Naive B cell (primary cell): ENCODE measurements at places on chromosomes 2 and 18. TPM values are rescaled to one million over a fixed set of nuclear protein-coding genes. Genes with fewer than 3 reads are reported as not detected.

DNA sequence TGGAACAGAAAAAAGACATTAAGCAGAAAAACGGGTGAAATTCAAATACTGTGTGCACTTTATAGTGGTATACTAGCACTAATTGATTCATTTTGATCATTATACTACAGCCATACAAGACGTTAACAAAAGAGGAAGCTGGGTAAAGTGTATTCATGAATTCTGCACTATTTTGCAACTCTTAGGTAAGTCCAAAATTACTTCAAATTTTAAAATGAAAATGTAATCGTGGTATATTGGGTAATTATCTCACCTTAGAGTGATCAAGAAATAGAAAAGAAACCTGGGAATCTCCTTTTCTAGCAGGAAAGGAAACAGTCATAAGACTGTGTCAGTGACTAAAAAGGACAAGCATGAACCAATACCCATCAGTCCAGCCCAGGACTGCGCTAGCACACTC, 5.4 kb downstream of the TGFBRAP1 start:
- H3K27me3 ChIP-seq = no peaks in the 10 kb centered on the region
- H3K4me3 ChIP-seq = no peak overlapping the region
- H3K27ac ChIP-seq = no peak overlapping the region
- DNase-seq = no peak
- peaks cover 51% of the 10 kb centered on the region for H3K4me1 ChIP-seq
- H3K36me3 ChIP-seq = no peaks in the 10 kb centered on the region

DNA sequence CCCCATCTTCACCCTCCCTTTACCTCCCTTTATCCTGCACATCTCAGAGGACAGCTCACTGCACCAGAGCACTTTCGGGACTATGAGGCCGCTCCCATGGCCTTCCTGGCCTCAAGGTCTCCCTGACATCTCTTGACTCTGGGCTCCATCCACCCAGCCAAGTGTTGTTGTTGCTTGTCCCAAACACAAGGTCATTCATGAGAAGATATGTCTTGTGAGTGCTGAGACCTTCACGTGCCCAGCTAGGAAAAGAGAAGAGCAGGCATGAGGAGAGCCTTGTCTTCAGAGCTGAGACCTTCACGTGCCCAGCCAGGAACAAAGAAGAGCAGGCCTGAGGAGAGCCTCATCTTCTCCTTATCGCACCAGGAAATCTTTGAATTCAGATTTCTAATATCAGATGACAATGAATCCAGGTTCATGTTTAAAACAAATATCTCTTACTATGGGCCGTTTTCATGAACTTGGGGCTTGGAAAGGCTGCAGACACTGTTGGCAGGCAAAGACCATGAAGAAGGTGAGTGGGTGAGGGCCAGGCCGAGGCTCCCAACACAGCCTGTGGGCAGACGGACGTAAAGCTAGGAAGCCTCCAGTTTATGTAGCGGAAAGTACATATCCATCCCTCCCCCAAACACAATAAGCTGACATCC, 256.1 kb downstream of the NDUFA10 start:
- peaks cover 8% of the 10 kb centered on the region for H3K27me3 ChIP-seq
- H3K4me1 ChIP-seq = no peaks in the 10 kb centered on the region
- DNase-seq = no peak
- H3K36me3 ChIP-seq = no peaks in the 10 kb centered on the region
- H3K4me3 ChIP-seq = no peak overlapping the region

- H3K4me1 ChIP-seq = no peaks in the 10 kb centered on the region
- DNase-seq = no peak
- H3K36me3 ChIP-seq = no peaks in the 10 kb centered on the region
Observed at GRCh38 chr2:66865161-66865560, 430.2 kb downstream of the MEIS1 start.

DNA sequence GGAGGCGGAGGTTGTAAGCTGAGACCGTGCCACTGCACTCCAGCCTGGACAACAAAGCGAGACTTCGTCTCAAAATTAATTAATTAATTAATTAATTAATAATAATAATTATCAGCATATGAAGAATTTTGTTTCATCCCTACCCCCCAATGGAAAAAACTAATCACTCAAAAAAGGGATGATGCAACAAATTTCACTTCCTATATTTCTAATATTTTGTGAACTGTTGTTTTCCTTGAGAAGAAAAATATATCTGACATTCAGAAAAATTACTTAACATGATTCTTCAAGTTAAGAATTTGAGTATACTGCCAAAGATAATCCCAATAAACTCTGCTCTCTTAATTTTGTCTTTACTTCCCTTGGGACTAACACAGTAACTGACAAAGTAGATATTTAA, 28.1 kb downstream of the EXOC6B start:
- H3K4me1 ChIP-seq = peaks cover 5% of the 10 kb centered on the region
- H3K4me3 ChIP-seq = no peak overlapping the region
- H3K27ac ChIP-seq = no peak overlapping the region
- no peak for DNase-seq

GRCh38 chr18:60182223-60182622, 190.4 kb downstream of the MC4R start:
- no peak for DNase-seq
- no peak overlapping the region for H3K4me3 ChIP-seq
- H3K27ac ChIP-seq = no peak overlapping the region
- no peaks in the 10 kb centered on the region for H3K4me1 ChIP-seq
- no peaks in the 10 kb centered on the region for H3K27me3 ChIP-seq

GRCh38 chr2:240745456-240745855, 53.8 kb downstream of the AQP12A start:
- H3K36me3 ChIP-seq = no peaks in the 10 kb centered on the region
- H3K27ac ChIP-seq = no peak overlapping the region
- H3K4me3 ChIP-seq = no peak overlapping the region
- DNase-seq = no peak

The ERICH2 gene
- polyA plus RNA-seq = not detected

The ARHGAP28 gene
- polyA plus RNA-seq = not detected

The NT5C1B gene
- polyA plus RNA-seq = 0.39 TPM

DNA sequence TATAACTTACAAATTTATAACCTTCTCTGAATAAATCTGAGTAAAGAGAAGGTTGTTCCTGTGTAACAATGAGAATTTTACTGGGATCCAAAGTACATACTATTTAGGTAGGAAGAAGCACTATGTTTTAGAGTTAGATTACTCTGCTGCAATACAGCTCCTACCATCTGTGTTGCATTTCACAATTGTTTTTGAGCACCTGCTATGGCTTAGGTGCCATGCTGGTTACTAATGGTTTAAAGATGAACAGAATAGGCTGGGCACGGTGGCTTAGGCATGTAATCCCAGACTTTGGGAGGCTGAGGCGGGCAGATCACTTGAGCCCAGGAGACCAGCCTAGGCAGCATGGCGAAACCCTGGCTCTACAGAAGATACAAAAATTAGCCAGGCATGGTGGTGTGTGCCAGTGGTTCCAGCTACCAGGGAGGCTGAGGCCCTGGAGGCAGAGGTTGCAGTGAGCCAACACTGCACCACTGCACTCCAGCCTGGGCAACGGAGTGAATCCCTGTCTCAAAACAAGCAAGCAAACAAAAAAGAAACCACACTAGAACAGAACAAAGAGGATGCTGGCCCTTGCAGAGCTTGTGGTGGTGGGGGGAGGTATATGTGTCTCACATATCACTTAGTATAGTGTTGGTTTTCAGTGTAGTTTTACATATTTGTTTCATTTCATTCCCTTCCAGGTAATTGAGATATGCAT, 56.7 kb downstream of the SPTBN1 start:
- DNase-seq = no peak
- H3K27me3 ChIP-seq = no peaks in the 10 kb centered on the region
- H3K4me1 ChIP-seq = no peaks in the 10 kb centered on the region
- no peak overlapping the region for H3K4me3 ChIP-seq

GRCh38 chr2:126935774-126936173, 37.1 kb downstream of the TEX51 start:
- DNase-seq = no peak
- peaks cover 12% of the 10 kb centered on the region for H3K27me3 ChIP-seq
- H3K36me3 ChIP-seq = peaks cover under 1% of the 10 kb centered on the region
- peaks cover 12% of the 10 kb centered on the region for H3K4me1 ChIP-seq
- H3K27ac ChIP-seq = peak overlapping the region; percentile 40
- no peak overlapping the region for H3K4me3 ChIP-seq

- peaks cover 82% of the 10 kb centered on the region for H3K4me1 ChIP-seq
- no peaks in the 10 kb centered on the region for H3K27me3 ChIP-seq
- peaks cover 31% of the 10 kb centered on the region for H3K36me3 ChIP-seq
- peak overlapping the region; percentile 1 for H3K4me3 ChIP-seq
Observed at GRCh38 chr18:8620845-8621244, 11.6 kb downstream of the RAB12 start.

The ASB18 gene
- not detected for polyA plus RNA-seq

GRCh38 chr18:24470022-24470618, 9.7 kb downstream of the HRH4 start:
- peaks cover 4% of the 10 kb centered on the region for H3K27me3 ChIP-seq
- H3K4me1 ChIP-seq = no peaks in the 10 kb centered on the region
- no peak overlapping the region for H3K27ac ChIP-seq
- H3K4me3 ChIP-seq = no peak overlapping the region

The GKN1 gene
- not detected for polyA plus RNA-seq

The CTDSP1 gene
- polyA plus RNA-seq = 12.1 TPM

- peaks cover 4% of the 10 kb centered on the region for H3K36me3 ChIP-seq
- peaks cover 84% of the 10 kb centered on the region for H3K27me3 ChIP-seq
Observed at GRCh38 chr2:232420463-232421188, 14.0 kb downstream of the ALPG start.

DNA sequence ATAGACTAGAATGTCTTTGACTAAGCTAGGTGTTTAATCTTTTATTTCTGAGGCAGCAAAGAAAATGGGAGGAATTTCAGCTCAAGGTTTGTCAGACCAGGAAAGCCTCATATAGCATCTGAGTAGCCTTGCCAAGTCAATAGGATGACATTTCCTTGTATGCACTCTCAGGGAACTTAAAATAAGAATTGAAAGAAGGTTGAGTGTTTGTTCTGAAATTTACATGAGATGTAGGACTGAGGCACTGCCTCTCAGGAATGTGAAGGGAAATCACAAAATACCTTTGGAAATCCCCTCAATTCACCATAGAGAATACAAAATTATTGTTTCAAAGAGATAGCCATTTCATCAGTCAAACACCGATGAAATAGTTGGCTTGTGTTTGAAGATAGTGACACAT, 392.0 kb upstream of the NRP2 start:
- no peaks in the 10 kb centered on the region for H3K4me1 ChIP-seq
- H3K36me3 ChIP-seq = no peaks in the 10 kb centered on the region

The LOXHD1 gene
- polyA plus RNA-seq = not detected

DNA sequence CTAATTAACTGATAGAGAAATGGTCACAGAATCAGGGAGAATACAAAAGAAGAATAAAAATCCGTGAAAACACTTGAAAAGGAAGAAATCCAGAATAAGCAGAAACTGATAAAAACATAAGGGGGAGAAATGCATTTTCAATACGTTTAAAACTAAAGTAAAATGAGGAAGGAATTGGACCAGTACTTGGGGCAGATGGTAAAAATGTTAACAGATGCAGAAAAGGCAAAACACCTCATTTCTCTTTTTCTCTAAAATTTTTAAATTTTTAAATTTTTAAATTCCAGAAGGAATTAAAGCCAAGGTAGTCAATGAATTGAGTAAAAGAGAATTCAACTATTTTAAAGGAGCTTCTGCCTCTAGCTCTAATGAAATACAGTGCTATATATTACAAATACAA, 353.9 kb downstream of the METTL4 start:
- no peak overlapping the region for H3K27ac ChIP-seq
- no peaks in the 10 kb centered on the region for H3K4me1 ChIP-seq
- no peak overlapping the region for H3K4me3 ChIP-seq
- H3K27me3 ChIP-seq = peaks cover 27% of the 10 kb centered on the region
- peaks cover 6% of the 10 kb centered on the region for H3K36me3 ChIP-seq

GRCh38 chr2:67896476-67896875, 166.3 kb downstream of the C1D start:
- H3K36me3 ChIP-seq = no peaks in the 10 kb centered on the region
- H3K27ac ChIP-seq = no peak overlapping the region
- DNase-seq = no peak
- H3K4me1 ChIP-seq = no peaks in the 10 kb centered on the region
- H3K27me3 ChIP-seq = peaks cover 6% of the 10 kb centered on the region

GRCh38 chr18:78856569-78857313, 122.9 kb upstream of the SALL3 start:
- no peaks in the 10 kb centered on the region for H3K4me1 ChIP-seq
- H3K4me3 ChIP-seq = no peak overlapping the region
- peaks cover 21% of the 10 kb centered on the region for H3K27me3 ChIP-seq

The CASP8 gene
- 36.5 TPM for polyA plus RNA-seq

GRCh38 chr2:11771971-11772615, 25.7 kb downstream of the LPIN1 start:
- H3K4me1 ChIP-seq = peaks cover 7% of the 10 kb centered on the region
- no peaks in the 10 kb centered on the region for H3K27me3 ChIP-seq
- no peak for DNase-seq
- H3K36me3 ChIP-seq = peaks cover 46% of the 10 kb centered on the region
- H3K4me3 ChIP-seq = no peak overlapping the region
- no peak overlapping the region for H3K27ac ChIP-seq

DNA sequence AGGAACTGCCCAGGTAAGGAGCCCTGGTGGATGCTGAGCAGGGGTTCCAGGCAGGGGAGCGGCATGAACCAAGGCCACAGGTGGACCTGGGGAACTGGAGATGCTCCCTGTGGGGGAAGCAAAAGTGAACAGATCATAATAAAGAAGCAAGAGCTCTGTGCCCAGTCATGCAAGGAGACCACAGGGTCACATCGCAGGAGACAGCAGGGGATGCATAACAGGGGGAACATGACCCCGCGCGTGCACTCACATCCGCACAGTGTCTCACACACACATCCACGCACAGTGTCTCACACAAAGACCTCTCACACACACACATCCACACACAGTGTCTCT, 473.3 kb upstream of the HS6ST1 start:
- DNase-seq = no peak
- no peaks in the 10 kb centered on the region for H3K36me3 ChIP-seq
- H3K4me3 ChIP-seq = no peak overlapping the region
- no peak overlapping the region for H3K27ac ChIP-seq

DNA sequence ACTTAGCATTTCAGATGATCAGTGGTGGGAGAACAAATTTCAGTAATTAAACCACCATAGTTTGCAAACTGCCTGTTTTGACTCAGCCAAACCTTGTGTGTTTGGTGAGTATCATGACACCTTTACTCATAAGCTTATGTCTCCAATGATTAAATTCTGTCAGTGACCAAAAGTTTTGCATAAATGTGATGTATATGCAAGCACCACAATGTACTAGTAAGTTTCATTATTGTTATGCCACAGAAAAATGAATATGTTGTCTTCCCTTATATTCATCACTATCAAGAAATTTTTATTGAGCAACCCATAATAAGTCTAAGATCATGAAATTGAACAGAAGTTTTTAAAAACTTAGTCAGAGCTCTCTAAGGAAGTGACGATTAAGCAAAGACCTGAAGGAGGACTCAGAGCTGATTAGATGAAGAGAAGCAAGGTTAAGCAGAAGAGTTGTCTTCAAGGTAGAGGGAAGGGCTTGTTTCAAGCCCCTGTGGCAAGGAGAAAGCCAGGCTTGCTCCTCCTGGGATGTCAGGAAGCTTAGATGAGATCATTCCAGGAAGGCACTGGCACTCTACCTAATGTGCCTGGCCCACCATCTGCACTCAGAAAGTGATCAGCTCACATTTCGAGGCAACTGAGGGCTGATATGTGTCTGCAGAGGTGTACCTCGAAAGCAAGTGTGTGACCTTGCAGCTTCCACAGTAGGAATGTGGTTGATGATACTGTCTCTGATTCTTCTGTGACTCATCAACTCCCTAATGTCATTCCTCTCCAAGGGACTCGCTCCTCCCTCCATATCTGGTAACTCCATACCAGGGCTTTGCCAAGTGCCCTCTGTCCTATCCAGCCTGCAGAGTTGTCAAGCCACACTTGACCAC, 54.7 kb downstream of the KCTD18 start:
- DNase-seq = no peak
- peaks cover 46% of the 10 kb centered on the region for H3K4me1 ChIP-seq
- H3K27ac ChIP-seq = peak overlapping the region; percentile 94
- H3K4me3 ChIP-seq = no peak overlapping the region
- no peaks in the 10 kb centered on the region for H3K27me3 ChIP-seq
- no peaks in the 10 kb centered on the region for H3K36me3 ChIP-seq

The ITGAV gene
- polyA plus RNA-seq = not detected
